ENCODE measurements at places on chromosomes 2 and 18. TPM values are rescaled to one million over a fixed set of nuclear protein-coding genes. Genes with fewer than 3 reads are reported as not detected.
A peak's percentile ranks its signal among the peaks of the same experiment; 100 is the strongest.

DNA sequence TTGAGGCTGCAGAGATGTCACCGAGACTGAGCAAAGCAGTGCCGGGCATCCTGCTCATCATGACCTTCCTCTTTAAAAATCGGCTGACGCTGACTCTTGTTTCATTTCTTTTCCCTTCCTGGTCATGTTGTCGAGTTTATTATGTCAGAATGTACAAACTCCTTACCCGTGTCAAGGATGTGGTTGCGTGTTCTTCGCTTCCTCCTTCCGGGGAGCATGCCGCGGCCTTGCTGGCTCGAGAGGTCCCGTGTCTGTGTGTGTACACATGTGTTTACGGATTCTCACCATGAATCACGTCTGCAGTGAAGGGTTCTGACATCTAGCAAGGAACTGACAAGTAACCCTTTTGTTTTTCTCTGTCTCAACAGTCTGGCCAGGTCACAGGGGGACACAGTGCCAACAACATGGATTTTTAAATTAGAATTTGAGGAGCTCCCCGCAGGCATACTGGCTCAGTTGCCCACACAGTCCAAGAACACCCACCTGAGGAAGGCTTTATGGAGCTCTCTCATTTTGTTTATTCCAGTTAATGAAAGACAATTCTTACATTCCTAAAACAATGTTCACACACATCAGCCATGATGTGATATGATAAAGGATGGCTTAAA is 60.2 kb downstream of the MYT1L start:
- DNase-seq: no peak

Gene TNFRSF11A
- total RNA-seq: 10.9 TPM

Gene TMEFF2
- total RNA-seq: 28.9 TPM

DNA sequence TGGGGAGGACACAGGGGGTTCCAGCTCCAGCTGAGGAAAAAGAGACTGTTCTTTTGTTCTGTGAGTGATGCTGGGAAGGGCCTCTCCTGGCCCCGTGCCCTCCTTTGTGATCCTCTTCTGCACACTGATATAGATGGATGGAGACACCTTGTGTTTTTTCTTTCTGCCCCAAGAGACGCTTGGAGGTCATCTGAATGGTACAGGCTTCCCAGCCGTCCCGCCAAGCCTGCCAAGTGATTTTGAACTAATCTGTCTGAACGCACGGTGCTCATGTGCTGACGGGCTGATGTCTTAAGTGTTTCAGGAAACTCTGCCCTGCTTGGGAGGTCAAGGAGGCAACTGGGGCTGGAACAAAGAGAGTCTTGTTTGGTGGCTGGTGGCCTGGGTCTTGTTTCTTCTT is 57.5 kb downstream of the KIF5C start:
- peak; percentile 63 for DNase-seq

DNA sequence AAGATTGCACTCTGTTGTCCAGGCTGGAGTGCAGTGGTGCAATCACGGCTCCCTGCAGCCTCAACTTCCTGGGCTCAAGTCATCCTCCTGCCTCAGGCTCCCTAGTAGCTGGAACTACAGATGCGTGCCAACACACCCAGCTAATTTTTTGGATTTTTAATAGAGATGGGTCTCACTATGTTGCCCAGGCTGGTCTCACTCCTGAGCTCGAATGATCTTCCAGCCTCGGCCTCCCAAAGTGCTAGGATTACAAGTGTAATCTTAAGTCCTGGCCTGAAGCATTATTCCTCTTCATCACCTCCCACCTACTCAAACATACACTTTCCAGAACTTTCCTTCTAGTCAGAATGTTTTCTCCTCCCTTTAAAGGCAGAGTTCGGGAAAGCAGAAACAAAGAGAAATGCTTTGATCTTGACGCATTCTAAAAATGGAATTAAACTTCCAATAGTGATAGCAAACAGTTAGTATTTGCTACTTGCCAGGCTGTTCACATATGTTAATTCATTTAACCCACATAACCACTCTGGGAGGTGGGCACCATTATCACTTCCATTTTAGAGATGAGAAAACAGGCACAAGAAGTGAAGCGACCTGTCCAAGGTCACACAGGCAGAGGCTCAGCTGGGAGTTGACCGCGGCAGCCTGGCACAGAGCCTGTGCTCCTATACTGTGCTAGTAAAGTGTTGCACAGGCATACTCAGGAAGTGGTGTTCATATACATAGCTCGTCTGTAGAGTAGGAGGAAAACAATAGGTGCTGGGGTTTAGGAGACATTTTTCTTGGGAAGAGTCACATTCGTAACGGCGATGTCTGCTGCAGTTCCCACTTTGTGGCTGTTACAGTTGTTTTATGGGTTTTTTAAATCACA is 24.6 kb downstream of the TEX44 start:
- no peak for DNase-seq

Gene MYOM1
- total RNA-seq: 7.2 TPM

GRCh38 chr2:85281553-85281952 is 46.2 kb downstream of the TGOLN2 start:
- no peak for DNase-seq

- DNase-seq: peak; percentile 86
Measured at GRCh38 chr2:85420536-85421259, 2.2 kb downstream of the SH2D6 start.

Gene PRKAG3
- total RNA-seq: not detected

DNA sequence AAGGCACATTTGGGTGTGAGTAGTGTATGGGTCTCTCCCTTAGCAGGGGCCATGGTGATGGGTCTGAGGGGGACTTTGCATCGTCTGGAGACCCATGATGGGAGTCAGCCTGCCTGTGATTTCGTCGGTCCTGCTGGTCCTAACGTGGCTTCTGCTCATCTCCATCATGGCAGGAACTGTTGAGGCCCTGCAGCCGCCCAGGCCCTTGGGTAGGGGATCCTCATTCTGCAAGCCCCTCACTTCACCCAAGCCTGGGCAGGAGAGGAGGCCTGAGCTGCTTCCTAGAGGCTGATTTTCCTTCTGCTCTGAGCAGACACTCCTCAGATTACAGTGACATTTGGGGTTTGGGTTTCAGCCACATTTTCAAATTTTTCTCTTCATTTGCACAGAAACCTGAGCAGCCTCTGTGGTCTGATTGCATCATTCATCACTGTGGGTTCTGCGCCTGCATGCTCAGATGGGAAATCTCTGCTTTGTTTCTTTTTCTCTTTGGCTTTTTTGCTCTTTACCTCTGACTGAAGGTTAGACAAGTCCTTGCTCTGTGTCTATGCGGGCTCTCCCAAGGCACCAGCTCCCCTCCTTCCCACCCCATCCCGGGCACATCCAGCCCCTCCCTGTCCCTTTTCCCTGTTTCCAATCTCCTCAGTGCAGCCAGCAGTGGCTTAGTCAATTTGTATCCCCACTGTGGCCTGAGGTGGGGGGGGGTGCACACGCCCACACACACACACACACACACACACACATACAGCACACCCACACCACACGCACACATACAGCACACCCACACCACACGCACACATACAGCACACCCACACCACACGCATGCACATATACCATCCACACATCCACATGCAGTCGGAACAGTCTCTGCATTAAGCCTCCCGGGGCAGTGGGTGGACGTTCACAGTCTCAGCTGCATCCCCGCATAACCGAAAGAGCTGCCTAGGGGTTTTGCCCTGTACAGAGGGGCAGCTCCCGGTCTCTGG is 305.4 kb upstream of the HS6ST1 start:
- peak; percentile 38 for DNase-seq

GRCh38 chr2:19764998-19765397 is 136.8 kb downstream of the TTC32 start:
- DNase-seq: no peak

- no peak for DNase-seq
Measured at GRCh38 chr2:233404222-233404621, 49.9 kb downstream of the DGKD start.

GRCh38 chr2:25572638-25573037 is 100.7 kb downstream of the DTNB start:
- DNase-seq: no peak

Gene MC5R
- not detected for total RNA-seq

DNA sequence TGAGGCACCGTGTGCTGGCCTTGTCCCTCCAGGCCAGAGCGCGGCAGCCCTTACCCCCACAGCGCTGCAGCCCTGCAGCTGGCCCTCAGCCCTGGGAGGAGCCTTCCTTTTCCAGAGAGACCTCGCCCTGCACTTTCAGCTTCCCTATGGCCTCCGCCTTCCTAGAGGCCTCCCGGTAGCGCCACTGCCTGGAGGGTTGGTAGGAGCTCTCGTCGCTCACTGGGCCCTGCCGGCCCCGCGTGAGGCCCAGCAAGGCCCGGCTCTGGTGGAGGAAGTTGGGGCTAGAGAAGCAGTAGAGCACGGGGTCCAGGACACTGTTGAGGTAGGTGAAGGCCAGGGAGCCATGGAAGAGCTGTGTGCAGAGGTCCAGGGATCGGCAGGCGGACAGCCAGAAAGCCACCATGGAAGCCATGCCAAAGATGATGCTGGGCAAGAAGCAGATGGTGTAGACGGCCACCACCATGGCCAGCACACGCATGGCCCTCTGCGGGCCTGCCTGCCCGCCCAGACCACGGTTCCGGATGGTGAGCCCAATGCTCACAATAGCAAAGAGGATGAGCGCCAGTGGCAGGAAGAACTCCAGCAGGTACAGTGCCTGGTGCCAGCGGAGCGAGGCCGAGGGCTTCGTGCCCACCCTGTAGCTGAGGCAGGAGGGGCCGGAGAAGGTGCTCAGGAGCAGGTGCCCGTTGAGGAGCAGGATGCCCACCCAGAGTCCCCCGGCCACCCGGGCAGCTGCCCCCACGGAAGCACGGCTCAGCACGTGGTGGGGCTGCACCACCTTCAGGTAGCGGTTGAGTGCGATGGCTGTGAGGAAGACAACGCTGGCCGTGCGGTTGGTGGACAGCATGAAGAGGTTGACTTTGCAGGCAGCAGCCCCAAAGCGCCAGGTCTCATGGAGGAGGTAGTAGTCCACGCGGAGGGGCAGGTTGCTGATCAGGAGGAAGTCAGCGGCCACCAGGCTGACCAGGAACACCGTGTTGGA is 821 bp downstream of the OXER1 start:
- DNase-seq: no peak

GRCh38 chr18:13409026-13409425 is 190.5 kb downstream of the LDLRAD4 start:
- DNase-seq: no peak

DNA sequence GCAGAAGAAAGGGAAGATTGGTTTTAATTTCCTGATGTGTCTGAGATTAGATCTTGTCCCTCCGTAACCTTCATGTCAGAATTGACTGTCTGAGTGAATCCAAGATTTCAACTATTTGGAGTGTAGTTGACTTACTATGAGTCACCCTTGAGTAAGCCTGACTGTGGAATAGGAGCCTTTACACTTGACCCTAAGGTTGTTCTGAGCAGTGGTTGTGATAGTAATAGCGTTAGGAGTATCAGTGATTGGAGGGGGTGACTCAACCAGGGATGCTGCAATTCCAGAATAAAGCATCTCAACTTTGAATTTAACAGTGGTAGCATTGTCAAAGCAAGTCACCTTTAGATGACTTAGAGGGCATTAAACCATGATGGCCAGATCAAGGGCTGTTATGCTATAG is 979.5 kb upstream of the FAM98A start:
- DNase-seq: no peak

Gene DSG2
- 0.17 TPM for total RNA-seq

- DNase-seq: no peak
Measured at GRCh38 chr2:146992057-146992456, 852.8 kb upstream of the ACVR2A start.

Gene LIPG
- 5.3 TPM for total RNA-seq

DNA sequence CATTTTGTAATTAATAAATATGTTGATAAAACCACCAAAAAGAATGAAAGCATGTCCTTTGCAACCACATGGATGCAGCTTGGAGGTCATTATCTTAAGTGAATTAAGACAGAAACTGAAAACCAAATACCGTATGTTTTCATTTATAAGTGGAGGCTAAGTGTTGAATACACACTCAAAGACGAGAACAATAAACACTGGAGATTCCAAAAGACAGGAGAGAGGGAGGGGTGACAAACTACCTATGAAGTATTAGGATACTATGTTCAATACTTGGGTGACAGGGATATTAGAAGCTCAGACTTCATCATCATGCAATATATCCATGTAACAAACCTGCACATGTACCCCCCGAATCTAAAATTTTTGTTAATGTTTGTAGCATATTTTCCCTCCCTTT is 7.0 kb downstream of the ERLEC1 start:
- no peak for DNase-seq

Gene SERPINB2
- total RNA-seq: 1.9 TPM

GRCh38 chr2:85188852-85189251 is 55.7 kb downstream of the TCF7L1 start:
- DNase-seq: no peak

- DNase-seq: no peak
Measured at GRCh38 chr2:172834881-172835280, 99.2 kb downstream of the RAPGEF4 start.

Measured in dorsolateral prefrontal cortex (tissue), 122 donors.